ENCODE measurements at places on chromosomes 5 and 9. TPM values are rescaled to one million over a fixed set of nuclear protein-coding genes. Genes with fewer than 3 reads are reported as not detected.

The CAPSL gene
- not detected for total RNA-seq

The IL4 gene
- total RNA-seq = not detected

The TOMM5 gene
- 149 TPM for total RNA-seq

The VLDLR gene
- total RNA-seq = 22.0 TPM

The SLC36A2 gene
- not detected for total RNA-seq

The TTC16 gene
- 0.15 TPM for total RNA-seq

The MLANA gene
- total RNA-seq = not detected

The ADAMTS12 gene
- 12.1 TPM for total RNA-seq

The MLLT3 gene
- 37.1 TPM for total RNA-seq

The LECT2 gene
- not detected for total RNA-seq

The RMRP gene
- total RNA-seq = 6,137 TPM

The BAG1 gene
- total RNA-seq = 13.7 TPM

The GADD45G gene
- total RNA-seq = not detected

The AGXT2 gene
- 0.17 TPM for total RNA-seq

The SPATA31E1 gene
- not detected for total RNA-seq

The CACNA1B gene
- total RNA-seq = under 0.01 TPM

The GABRA1 gene
- not detected for total RNA-seq

The LCN9 gene
- total RNA-seq = not detected

The PHF19 gene
- total RNA-seq = 47.4 TPM

The RIOK2 gene
- total RNA-seq = 19.4 TPM

The SOHLH1 gene
- not detected for total RNA-seq

The TYRP1 gene
- total RNA-seq = not detected

The AIF1L gene
- 3.1 TPM for total RNA-seq

The IGFBPL1 gene
- total RNA-seq = not detected

The AGTPBP1 gene
- total RNA-seq = 17.7 TPM

The ORM1 gene
- total RNA-seq = not detected

The NNT gene
- total RNA-seq = 96.8 TPM

The NSMF gene
- total RNA-seq = 32.7 TPM

The PJA2 gene
- total RNA-seq = 119 TPM

The DBH gene
- not detected for total RNA-seq

The GRM6 gene
- not detected for total RNA-seq

The IFNE gene
- 11.2 TPM for total RNA-seq

The DAB2IP gene
- total RNA-seq = 22.2 TPM

The TEK gene
- total RNA-seq = 6.4 TPM

The NTNG2 gene
- 2.0 TPM for total RNA-seq

The CCNI2 gene
- not detected for total RNA-seq

Data from smooth muscle cell of trachea (primary cell).